IMR-90 (cell line): ENCODE measurements at places on chromosomes 2 and 18. TPM values are rescaled to one million over a fixed set of nuclear protein-coding genes. Genes with fewer than 3 reads are reported as not detected.

The CD8B2 gene
- polyA plus RNA-seq, result not detected in 2 replicates

DNA sequence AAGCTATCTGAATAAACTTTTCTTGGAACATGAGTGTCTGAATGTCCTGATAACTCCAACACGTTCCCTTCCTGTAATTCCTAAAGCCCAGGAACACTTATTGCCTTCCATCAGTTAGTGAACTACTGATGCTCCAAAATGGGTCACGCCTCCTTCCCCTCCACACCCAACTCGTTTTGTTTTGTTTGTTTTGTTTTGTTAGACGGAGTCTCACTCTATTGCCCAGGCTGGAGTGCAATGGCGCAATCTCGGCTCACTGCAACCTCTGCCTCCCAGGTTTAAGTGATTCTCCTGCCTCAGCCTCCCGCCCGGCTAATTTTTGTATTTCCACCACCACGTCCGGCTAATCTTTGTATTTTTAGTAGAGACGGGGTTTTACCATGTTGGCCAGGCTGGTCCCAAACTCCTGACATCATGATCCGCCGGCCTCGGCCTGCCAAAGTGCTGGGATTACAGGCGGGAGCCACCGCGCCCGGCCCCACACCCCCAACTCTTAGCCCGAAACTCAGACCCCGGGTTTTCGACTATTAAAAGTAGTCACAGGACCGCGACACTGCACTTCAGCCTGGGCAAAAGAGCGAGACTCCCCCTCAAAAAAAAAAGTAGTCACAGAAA lies 774 bp downstream of the IER3IP1 start:
- DNase-seq, result no peak

DNA sequence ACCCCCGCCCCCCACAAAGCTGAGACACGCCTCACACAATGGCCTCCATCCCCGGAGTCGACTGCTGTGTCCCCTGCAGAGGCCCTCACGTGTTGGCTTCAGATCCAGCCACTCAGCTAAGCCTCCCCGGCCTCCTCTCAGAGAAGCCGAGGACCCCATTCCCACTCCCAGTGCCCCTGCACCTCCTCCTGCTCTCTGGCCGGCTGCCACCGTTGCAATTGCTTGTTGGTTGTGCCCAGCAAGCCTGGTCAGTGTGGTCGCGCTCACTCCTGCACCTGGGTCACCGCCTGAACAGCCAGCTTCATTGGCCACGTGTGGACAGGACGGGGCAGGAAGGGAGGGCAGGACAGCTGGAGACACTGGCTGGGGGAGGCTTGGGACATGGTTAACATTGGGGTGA lies 191.5 kb upstream of the SALL3 start:
- no peak for DNase-seq

DNA sequence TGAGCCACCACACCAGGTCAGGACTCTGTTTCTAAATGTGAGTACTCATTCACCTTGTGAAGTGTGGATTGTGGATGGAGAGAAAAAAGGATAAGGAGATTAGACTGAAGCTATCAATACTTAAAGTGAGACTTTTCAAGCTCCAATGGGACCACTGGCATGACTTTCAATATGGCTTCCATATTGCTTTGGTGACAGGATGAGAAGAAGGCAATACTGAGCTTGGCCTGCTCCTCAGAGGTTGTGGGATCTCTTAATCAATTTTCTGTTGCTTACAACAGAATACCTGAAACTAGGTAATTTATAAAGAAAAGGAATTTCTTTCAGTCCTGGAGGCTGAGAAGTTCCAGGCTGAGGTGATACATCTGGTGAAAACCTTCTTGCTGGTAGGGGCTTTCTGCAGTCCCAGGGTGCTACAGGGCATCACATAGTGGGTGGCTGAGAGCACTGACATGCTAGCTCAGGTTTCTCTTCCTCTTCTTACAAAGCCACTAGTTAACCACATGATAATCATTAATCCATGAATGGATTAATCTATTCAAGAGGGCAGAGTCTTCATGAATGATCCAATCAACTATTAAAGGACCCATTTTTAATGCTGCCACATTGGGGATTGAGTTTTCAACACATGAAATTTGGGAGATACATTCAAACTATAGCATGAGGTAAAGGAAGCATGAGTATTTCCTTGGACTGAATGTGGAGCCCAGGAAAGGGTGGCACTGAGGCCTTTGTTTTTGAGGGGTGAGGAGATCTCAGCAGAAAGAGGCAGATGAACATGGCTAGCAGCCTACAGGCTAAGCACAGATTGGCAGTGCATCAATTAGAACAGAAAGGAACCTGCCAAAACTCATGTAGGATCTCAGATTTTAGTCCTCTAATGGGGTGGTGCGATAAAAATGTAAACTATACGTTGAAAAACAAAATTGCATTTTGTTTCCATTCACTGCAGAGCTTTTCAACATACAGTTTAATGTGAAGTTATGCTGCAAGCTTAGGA lies 274.5 kb downstream of the PIK3C3 start:
- no peak for DNase-seq

GRCh38 chr18:25180973-25181548 lies 170.9 kb downstream of the ZNF521 start:
- DNase-seq, result no peak

The DSC3 gene
- 0.01 and 0.09 TPM in 2 replicates for polyA plus RNA-seq

DNA sequence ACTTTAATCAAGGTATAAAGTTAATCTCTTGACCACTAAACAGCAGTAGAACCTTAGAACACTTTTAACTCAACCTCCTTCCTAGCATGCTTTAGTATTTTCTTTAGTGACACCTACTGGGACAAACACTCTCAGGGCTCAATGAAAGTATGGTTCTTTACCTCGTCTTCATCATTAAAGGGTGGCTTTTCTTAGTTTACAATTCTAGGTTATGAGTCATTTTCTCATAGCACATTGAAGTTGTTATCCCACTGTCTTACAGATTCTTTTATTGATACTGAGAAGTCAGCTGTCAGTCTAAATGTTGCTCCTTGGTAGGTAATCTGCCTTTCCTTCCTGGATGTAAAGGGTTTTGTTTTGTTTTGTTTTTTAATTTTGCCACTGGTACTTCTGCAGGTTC lies 38.0 kb downstream of the SIGLEC15 start:
- peak; percentile 48 for DNase-seq

GRCh38 chr2:240455647-240456446 lies 20.4 kb downstream of the GPC1 start:
- no peak for DNase-seq

The ANKRD30B gene
- not detected in 2 replicates for polyA plus RNA-seq

- no peak for DNase-seq
Observed at GRCh38 chr2:44663471-44664073, 277.9 kb upstream of the SIX3 start.

DNA sequence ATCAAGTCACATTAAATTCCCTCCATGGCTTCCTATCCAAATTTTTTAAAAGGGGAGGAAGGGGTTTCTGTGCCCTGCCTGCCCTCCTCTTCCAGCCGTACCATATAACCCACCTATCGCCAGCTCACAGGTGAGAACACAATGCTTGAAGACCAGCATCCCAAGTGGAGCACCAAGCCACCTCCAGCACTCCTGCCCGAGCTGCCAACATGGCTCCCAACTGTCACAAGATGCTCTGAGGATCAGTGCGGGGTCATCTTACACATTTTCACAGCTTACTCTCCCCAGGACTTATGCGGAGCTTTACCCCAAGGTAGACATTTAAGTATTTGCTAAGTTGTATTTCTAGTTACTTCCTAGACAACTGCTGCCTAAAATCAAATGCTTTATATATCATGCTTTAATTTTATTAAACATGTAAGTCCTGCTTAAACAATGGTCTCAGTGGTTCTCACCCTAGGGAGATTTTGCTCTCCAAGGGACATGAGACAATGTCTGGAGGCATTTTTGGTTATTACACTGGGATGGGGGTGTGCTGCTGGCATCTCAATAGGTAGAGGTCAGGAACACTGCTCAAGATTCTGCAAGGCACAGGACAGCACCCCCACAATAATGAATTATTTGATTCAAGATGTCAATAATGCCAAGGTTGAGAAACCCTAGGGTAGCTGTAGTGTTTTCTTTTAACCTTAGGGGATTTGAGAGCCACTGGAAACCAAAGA lies 45.8 kb downstream of the SF3B1 start:
- DNase-seq, result no peak
